Endodermal cell (in vitro differentiated cells): ENCODE measurements at places on chromosomes 6 and 20.

- no peak for DNase-seq
Observed at GRCh38 chr6:161079566-161080262, 88.1 kb downstream of the MAP3K4 start.

GRCh38 chr6:169406804-169407203 lies 153.2 kb upstream of the THBS2 start:
- no peak for DNase-seq

- no peak for DNase-seq
Observed at GRCh38 chr6:144343701-144344428, 58.7 kb downstream of the UTRN start.

- no peak for DNase-seq
Observed at GRCh38 chr6:84457276-84457675, 229.8 kb upstream of the CEP162 start.

DNA sequence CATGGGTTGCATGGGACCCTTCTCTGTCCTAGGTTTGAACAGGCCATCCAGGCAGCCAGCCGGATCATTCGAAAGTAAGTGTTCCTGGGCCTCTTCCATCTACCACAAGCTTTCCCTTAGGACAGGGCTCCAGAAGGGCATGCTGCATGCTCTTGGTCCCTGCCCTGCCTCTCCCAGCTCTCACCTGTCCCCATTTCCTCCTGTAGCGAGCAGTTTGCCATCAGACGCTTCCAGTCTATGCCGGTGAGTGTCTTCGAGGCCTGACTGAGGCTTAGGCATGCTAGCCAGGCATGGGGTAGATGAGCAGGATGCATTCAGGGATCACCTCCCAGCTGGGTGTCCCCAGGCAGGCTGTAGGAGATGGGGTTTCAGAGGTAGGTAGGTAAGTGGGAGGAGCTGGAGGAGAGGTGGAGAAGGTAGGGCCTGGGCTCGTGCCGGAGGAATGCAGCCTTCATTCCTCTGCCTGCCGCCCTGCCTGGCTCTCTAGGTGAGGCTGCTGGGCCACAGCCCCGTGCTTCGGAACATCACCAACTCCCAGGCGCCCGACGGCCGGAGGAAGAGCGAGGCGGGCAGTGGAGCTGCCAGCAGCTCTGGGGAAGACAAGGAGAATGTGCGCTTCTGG lies 4.3 kb downstream of the CDC25B start:
- peak; percentile 91 for DNase-seq

DNA sequence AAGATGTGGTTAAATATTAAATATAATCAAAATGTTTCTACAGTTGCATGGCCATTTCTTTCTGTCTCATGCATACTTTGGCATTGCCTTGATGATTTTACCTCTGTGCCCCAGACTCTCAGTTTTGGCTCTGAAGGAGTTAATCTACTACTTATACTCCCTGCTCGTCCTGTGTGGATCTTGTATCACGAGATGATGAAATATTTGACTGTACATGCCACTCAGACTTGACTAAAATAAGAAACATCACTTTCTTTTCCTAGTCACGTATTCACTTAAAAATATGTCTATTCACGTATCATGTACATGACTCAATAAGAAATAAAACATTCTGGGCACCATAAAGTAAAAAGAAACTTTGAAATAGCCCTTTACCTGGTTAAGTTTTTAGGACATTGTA lies 397.7 kb downstream of the RFPL4B start:
- DNase-seq, result no peak

DNA sequence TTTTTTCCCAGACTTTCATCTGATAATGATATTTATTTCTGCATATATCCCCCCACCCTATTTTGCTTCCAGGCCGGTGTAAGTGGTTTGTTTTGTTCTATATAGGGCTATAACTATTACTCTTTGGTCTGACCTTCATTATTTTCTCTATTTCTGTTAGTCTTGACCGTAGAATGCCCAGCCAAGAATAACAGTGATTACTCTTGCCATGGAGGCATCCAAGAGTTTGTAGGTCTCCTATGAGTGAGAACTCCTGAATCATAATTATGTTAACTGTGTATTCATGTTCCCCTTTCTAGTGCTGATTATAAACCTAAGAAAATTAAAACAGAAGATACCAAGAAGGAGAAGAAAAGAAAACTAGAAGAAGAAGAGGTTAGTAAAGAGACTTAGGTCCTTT lies 52.2 kb downstream of the TOP1 start:
- no peak for DNase-seq

- DNase-seq, result no peak
Observed at GRCh38 chr6:72741083-72741482, 119.2 kb downstream of the KCNQ5 start.

GRCh38 chr20:6595704-6596103 lies 171.8 kb upstream of the BMP2 start:
- no peak for DNase-seq

DNA sequence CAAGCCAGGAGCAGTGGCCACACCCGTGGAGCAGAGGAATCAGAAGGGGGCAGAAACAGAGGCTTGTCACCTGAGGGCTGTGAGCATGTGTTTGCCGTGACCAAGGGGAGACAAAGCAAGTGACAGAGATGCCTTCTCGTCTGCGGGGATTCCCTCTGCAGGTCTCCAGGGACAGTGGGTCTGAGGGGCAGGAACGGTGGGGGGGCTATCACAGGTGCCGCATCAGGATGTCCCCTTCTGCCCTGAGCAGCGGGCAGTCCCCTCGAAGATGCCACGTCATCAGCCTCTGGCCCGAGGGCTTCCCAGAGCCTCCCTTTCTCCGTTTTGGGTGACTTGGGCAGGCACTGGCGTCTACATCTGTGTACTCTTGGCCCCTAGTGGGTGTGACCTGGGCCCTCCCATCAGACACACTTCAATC lies 338.7 kb downstream of the PREX1 start:
- no peak for DNase-seq

DNA sequence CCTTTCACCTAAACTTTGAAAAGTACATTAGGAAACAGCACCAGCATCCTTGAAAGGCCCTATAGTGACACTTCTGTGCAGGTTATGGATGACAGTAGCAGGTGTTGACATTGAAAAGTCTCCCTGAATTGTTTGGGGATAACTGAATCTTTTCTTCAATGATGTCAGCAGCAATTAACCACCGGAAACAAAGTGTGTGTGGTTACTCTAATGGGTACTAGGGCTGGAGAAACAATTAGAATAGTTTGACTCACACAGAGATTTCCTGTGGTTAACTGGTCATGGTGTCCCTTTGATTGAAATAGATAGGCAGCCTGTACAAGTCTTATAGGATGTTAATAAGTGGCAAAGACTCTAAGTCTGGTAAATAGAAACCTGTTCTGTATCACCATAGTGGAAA lies 189.1 kb downstream of the TBX18 start:
- no peak for DNase-seq

DNA sequence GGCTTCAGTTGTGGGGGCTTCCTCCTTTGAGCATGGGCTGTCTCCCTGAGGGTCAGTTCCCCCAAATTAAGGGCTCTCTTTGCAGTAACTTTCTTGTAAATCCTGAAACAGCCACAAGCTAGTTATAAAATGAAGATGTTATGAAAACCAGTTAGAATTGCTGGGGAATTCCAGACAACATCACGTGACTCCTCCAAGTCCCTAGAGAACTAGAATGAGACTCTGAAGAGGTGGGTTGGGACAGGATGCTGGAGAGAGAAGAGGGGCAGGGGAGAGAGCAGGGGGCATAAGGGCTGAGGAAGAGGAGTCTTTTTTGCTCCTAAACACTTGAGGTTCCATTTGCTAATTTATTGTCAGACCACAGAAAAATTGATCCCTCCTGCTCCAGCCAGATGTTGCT lies 380.3 kb downstream of the DHX35 start:
- DNase-seq, result no peak

DNA sequence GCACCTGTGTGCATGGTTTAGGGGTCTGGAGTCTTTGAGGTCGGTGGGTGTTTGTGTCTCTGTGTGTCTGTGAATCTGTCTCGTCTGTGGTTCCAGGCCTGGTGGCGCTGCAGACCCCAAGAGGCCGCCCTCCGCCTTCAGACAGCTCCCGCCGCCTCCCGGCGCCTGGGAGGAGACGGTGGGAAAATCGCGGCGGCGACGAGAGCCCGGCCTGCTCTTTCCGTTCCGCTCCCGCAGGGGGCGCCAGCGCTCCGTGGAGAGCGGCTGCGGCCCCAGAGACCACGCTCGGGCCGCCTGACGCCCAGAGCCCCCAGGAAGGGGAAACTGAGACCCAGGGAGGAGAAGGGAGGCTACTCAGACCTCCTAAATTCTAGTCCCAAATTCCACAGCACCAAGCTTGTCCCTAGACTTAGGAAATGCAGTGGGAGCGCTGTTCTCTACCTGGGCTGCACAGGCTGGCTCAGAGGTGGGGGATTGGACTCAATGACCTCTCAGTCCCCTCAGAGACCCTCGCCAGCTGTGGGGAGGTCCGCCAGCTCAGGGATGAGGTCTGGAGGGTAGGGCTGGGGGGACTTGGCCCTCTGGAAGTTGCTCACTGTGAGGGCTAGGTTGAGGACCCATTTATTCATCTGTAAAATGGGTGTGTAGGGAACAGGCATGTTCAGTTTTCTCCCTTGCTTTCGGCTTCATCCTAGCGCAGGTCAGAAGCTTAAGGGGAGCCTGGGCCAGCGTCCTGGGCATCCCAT lies 36.9 kb upstream of the BLCAP start:
- peak; percentile 91 for DNase-seq

- DNase-seq, result no peak
Observed at GRCh38 chr6:119294984-119295383, 54.6 kb downstream of the MAN1A1 start.

GRCh38 chr6:158028421-158028820 lies 46.8 kb downstream of the SYNJ2 start:
- DNase-seq, result no peak

DNA sequence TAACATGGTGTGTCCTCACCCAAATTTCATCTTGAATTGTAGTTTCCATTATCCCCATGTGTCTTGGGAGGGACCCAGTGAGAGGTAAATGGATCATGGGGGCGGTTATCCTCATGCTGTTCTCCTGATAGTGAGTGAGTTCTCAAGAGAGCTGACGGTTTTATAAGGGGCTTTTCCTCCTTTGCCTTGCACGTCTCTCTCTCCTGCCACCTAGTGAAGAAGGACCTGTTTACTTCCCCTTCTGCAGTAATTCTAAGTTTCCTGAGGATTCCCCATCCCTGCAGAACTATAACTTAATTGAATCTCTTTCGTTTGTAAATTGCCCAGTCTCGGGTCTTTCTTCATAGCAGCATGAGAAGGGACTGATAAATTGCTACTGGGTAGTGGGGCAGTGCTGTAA lies 789.3 kb downstream of the FRK start:
- DNase-seq, result peak; percentile 51

GRCh38 chr6:50902260-50902659 lies 83.6 kb downstream of the TFAP2B start:
- no peak for DNase-seq

GRCh38 chr6:2155206-2155605 lies 90.2 kb downstream of the GMDS start:
- DNase-seq, result no peak

- no peak for DNase-seq
Observed at GRCh38 chr20:24675651-24676352, 206.4 kb downstream of the SYNDIG1 start.

DNA sequence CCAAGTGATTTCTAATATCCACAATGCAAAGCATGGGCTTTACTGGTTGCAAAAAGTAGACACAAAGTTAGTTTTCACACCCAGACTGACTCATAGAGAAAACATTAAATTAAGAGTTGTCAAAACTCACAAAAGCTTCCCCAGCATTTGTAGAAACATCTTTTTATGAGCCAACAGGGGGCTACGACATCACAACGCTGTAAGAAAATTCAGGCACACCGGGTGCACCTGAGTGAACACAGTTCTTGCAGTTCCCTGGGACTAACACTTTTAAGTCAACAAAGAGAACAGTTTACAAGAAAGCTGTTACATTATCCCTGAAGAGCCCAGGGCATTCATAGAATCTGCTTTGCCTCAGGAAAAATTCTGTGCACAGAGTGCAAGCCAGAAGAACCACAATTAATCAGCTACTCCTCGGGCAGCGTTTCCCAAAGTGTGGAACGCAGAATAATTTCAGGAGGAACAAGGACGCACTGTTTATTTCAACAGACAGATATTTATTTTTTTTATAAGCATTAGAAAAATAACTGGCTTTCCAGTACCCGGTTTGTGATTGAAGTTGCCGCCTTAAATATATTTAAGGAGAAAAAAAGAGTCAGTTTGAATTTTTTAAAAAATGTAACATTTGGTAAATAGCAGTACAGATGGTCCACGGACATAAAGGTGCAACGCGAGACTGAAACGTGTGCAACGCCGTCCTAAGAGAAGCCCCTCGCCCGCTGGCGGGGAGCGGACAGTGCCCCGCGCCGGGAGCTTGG lies 1.2 kb downstream of the NCOA5 start:
- DNase-seq, result no peak

GRCh38 chr20:42102000-42102399 lies 483.8 kb upstream of the CHD6 start:
- no peak for DNase-seq

- no peak for DNase-seq
Observed at GRCh38 chr6:113813142-113813541, 44.0 kb upstream of the MARCKS start.

GRCh38 chr6:56902641-56903464 lies 52.1 kb upstream of the BEND6 start:
- DNase-seq, result peak; percentile 56

- DNase-seq, result no peak
Observed at GRCh38 chr6:6436946-6437345, 116.5 kb upstream of the F13A1 start.

- DNase-seq, result no peak
Observed at GRCh38 chr6:27517928-27518787, 45.3 kb upstream of the ZNF184 start.

DNA sequence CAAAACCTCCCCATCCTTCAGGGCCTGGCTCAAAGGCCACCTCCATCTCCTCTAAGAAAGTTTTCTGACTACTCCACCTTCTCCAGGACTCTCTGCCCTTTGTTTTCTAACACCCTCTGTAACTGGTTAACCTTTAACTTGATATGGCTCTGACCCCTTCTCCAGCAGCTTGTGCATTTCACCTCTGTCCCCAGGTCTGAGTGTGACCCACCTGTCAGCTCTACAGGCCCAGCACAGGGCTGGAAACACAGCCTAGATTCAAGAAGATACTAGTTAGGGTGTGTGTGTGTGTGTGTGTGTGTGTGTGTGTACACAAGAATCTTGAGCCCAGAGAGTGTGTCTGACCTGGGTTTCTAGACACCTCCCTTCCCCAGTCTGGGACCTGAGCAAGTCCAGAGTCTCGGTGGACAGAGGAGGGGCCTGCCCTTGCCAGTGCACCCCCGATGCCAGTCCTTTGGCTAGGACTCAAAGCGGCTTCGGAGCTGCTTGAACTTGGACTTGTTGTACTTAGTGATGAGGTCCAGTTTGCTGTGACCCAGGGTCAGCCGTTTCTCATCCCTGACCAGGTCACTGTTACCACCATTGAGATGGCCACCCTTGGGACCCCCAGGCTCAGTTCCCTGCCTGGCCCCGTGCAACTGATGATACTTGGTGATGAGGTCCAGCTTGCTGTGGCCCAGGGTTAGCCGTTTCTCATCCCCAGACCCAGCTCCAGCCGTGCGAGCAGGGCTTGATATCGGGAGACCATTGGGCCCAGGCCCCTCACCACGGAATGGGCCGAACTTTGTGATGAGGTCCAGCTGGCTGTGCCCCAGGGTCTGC lies 1.7 kb upstream of the EIF6 start:
- DNase-seq, result no peak

GRCh38 chr20:58645412-58645968 lies 5.6 kb upstream of the STX16 start:
- DNase-seq, result peak; percentile 33
